ENCODE measurements at places on chromosomes 11 and 22.

GRCh38 chr22:24467340-24467739, 27.8 kb upstream of the UPB1 start:
- no peak for DNase-seq

- no peak for DNase-seq
Measured at GRCh38 chr11:123700772-123701171, 40.7 kb downstream of the ZNF202 start.

DNA sequence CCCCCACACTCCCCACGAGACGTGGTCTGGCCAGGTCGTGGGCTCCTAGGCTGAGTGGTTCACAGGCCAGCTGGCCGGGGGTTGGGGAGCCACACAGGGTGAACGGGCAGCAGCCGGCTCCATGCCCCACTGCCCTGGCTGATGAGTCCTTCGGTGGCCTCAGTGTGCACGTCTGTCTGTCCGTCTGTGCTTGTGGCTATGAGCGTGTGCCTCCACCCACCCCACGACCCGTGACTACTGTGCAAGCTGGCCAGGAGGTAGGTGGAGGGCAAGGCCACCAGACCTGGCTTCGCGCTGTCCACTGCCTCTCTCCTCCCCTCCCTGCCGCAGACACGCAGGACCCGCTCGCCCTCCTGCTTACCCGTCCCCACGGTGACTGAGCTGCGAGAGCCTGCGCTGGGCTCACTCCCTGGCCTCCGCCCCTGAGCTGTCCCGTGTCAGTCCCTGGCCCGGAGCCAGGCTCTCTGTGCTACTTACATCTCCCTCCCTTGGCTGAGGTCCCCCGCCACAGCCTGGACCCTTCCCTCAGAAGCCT, 14.1 kb downstream of the CSDC2 start:
- no peak for DNase-seq

DNA sequence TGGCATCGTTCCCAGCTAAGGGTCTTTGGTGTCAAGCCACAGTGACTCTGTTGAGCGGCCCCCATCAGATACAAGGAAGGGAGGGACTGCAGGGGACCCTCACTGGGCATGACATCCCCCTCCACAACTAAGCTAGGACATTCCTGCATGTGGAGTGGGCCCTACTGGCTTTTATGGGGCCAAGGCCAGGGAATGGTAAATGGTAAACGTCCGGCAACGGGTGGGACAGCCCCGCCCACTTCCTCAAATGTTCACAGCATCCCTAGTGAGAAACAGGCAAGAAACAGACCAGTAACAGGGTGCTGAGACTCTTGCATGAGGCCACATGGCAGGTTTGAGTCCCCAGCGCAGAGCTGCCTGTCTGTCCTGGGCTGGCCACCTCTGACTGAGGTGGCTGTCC, 4.4 kb downstream of the TMPRSS6 start:
- no peak for DNase-seq

- no peak for DNase-seq
Measured at GRCh38 chr11:23732026-23732425, 764.8 kb upstream of the LUZP2 start.

- DNase-seq = no peak
Measured at GRCh38 chr11:124482362-124483147, 37.1 kb upstream of the OR8B8 start.

DNA sequence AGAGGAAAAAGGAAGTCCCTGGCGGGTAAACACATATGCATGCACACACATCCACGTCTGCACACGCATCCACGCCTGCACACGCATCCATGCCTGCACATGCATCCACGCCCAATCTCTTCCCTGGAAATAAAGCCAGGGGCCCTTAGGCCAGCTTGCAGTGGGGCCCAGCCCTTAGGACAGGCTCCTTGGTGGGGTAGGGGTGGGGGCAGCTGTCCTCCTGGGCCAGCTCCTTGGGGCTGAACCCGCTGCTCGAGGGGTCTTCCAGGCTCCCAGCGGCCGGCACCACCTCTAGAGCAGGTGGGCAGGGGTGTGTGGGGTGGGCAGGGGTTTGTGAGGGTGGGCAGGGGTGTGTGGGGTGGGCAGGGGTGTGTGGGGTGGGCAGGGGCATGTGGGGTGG, 1.9 kb downstream of the C11orf21 start:
- no peak for DNase-seq

GRCh38 chr22:19797086-19798002, 36.8 kb downstream of the TBX1 start:
- no peak for DNase-seq

- no peak for DNase-seq
Measured at GRCh38 chr11:60857378-60858232, 1.9 kb upstream of the PTGDR2 start.

DNA sequence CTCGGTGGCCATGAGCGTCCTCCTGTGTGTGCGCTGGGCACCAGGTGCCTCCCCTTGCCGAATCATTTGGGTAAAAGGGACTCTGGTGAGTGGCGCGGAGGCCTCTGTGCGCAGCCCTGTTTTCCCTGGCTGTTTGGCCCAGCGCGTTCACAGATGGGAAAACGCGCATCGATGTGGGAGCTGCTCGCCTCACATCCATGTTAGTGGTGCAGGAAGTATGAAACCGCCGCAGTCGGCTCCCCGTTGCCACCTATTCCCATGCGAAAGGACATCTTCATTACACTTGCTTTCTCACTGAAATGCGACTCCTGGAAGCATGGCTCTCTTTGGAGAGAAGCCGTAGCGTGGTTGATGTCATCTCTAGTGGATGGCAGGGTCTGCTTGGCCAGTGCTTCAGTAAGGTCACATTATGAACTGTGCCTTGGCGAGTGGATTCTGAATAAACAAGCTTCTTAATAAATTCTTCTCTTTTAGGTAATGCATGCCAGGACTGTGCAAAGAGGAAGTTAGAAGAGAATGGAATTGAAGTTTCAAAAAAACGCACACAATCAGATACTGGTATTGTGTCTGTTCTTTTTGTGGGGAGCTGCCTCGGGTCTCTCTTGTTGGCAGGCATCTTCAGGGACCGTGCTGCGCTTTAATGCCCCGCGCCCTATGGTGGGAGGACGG, 26.3 kb downstream of the FAM118A start:
- DNase-seq = no peak

GRCh38 chr11:97544431-97544830, 1154.6 kb downstream of the JRKL start:
- no peak for DNase-seq

DNA sequence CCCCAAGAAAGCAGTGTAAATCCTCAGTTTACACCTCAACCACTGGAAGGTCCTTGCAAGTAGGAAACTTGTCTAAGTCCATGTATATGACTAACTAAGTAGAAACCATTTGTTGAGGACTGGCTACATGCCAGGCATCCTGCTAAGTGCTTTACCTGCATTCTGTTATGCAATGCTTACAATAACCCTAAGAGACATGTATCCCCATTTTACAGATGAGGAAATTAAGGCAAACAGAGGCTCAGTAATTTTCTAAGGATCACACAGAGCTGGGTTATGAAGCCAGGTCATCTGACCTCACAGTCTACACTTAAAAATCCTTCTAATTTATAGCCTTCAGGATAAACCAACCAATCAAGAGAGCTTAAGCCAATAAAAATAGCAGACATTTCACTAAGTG, 1.5 kb downstream of the TIMM10 start:
- no peak for DNase-seq

- peak; percentile 51 for DNase-seq
Measured at GRCh38 chr22:20571531-20572007, 64.2 kb downstream of the MED15 start.

GRCh38 chr22:38451404-38451803, 3.6 kb downstream of the KCNJ4 start:
- no peak for DNase-seq

GRCh38 chr11:100726680-100727079, 39.6 kb downstream of the ARHGAP42 start:
- no peak for DNase-seq

DNA sequence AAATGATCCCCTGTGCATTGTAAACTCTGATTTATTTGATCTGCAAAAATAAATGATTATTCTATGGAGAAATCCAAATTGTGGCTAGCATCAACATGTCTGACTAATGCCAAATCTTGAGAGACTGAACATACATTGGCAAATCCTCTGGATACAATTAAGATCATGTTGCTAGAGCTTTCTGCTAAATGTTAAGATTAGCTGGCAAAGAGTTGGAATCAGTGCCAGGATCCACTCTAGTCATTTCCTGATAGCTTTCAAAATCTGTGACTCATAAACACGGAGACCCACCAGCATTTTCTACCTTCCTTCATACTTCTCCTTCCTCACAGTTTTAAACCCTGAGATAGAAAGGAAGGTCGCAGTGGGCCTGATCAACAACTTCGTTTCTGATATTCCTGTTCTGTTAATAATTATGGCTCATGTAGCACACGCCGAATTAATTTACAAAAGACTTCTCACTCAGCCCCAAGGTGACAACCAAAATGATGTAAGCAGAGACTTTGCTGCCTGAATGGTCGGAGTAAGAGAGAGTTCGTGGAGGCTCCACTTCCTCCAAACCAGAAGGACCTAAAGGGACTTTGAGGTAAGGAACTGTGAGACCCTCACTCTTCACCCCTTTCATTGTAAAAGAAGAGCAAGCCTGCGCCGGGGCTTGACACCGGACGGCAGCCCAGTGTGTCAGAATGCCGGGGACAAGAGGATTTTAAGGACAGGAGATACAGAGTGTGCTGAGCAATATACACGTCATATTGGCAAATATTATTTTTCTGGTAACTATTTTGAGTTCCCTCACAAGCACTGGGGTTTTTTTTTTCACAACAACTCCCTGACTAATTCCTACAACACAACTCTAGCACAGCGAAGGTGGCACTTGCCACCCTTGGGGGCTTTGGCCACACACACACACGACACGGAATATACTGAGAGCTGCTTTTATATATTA, 42.0 kb downstream of the SERPINH1 start:
- DNase-seq = peak; percentile 93

- DNase-seq = no peak
Measured at GRCh38 chr11:120012245-120012644, 125.7 kb downstream of the TRIM29 start.

DNA sequence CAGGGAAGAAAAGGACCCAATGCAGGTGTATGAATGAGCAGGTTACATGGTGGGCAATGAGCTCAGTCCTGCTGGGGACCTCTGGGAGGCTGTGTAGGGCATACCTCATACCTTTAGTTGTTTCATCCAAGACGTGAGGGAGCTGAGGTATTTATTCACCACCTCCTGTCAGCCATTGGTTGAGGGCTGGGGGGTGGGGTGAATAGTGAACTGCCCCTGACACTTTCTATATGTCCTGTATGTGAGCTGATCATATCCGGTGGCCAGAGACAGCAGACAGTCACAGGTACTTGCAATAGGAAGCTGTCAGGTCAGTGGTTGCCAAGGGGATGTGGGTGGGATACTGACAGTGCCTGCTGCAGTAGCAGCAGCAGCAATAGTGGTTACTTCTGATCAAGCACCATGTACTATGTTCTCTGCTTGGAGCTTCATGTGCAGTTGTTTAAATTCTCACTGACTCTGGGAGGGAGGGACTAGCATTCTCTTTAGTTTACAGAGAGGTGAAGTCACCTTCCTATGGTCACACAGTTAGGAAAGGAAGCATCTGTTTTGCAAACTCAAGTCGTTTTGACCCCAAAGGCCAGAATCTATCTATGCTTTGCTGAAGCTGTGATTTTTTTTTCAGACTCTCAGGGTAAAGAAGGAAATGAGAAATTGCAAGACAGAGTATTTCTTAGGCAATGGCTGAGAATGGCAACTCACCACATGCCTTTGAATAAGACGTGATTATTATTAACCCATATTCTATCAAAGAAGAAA, 54.0 kb downstream of the MIAT start:
- DNase-seq = peak; percentile 24

- no peak for DNase-seq
Measured at GRCh38 chr11:1000357-1001278, 35.9 kb downstream of the MUC6 start.

DNA sequence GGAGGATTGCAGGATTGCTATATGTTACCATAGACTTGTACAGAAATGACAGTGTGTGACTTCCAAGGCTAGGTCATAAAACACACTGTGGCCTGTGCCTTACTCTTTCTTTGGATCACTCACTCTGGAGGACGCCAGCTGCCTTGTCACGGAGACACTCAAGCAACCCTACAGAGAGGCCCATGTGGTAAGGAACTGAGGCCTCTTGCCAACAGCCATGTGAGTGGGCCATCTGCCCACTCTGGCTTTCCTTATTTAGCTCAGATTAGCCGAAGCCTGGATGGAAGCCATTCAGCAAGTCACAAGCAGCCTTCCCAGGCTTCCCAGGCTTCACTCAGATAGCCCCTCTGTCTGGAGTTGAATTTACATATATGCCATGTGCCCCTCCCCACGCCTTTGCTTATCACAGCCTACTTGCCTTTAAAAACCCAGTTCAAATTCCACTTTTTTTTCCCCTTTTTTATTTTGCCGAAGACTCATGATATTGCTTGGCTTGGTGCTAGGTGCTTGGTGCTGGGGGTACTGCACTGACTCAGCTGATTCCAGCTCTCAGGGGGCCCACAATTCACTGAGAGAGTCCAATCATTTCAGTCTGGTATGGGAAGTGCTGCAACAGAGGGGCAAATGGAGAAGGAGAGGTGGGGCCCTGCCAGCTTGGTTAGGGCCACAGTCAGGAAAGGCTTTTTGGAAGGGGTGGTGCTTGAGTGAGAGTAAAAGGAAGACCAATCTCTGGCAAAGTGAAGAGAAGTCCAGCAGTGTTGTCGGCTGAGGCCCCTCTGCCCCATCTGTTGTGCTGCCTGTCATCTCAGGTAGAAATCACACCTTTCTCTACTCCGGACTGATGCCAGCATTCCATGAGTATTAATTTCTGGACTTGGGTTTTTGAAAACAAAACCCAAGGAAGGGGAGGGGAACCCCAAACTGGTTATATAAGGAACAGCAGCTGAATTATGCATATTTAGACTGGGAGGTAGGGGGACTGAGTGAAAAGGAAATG, 14.5 kb upstream of the P4HA3 start:
- peak; percentile 97 for DNase-seq
